ENCODE measurements at places on chromosomes 2 and 18.

- no peaks in the 10 kb centered on the region for H3K4me1 ChIP-seq
- no peak for DNase-seq
- no peak overlapping the region for H3K27ac ChIP-seq
- H3K36me3 ChIP-seq, result no peaks in the 10 kb centered on the region
These were observed 87.7 kb downstream of the RAPGEF4 start for GRCh38 chr2:172823261-172823850.

- H3K36me3 ChIP-seq, result peaks cover 42% of the 10 kb centered on the region
- H3K27ac ChIP-seq, result no peak overlapping the region
- H3K4me3 ChIP-seq, result no peak overlapping the region
- H3K27me3 ChIP-seq, result no peaks in the 10 kb centered on the region
- H3K4me1 ChIP-seq, result peaks cover 18% of the 10 kb centered on the region
- DNase-seq, result peak; percentile 53
These were observed 20.6 kb downstream of the HTR2B start for GRCh38 chr2:231104115-231104713.

GRCh38 chr18:35973650-35974049 lies 1.2 kb downstream of the RMP24 start:
- peaks cover 36% of the 10 kb centered on the region for H3K36me3 ChIP-seq
- H3K4me1 ChIP-seq, result peaks cover 51% of the 10 kb centered on the region
- H3K27me3 ChIP-seq, result no peaks in the 10 kb centered on the region
- DNase-seq, result no peak
- H3K27ac ChIP-seq, result peak overlapping the region; percentile 83
- H3K4me3 ChIP-seq, result peak overlapping the region; percentile 99

DNA sequence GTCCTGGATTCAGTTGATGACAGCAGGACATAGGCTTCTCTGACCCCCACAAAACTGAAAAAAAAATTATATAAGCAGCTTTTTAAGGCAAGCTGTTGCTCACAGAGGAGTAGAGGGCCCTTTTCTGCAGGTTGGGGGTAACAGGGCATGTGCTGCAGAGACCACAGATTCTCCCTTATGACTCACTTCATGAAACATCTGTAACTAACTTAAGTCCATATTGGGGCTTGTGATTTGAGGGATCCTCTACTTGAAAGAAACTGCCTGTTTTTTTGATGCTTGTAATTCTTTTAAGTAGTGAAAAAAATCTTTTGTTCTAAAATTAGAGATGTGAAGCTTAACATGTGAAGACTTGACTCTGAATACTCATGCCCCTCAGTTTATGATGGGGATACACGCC lies 33.4 kb downstream of the XRCC5 start:
- no peak for DNase-seq
- H3K36me3 ChIP-seq, result peaks cover 56% of the 10 kb centered on the region
- no peaks in the 10 kb centered on the region for H3K27me3 ChIP-seq
- H3K27ac ChIP-seq, result peak overlapping the region; percentile 24
- H3K4me1 ChIP-seq, result peaks cover 37% of the 10 kb centered on the region
- no peak overlapping the region for H3K4me3 ChIP-seq

DNA sequence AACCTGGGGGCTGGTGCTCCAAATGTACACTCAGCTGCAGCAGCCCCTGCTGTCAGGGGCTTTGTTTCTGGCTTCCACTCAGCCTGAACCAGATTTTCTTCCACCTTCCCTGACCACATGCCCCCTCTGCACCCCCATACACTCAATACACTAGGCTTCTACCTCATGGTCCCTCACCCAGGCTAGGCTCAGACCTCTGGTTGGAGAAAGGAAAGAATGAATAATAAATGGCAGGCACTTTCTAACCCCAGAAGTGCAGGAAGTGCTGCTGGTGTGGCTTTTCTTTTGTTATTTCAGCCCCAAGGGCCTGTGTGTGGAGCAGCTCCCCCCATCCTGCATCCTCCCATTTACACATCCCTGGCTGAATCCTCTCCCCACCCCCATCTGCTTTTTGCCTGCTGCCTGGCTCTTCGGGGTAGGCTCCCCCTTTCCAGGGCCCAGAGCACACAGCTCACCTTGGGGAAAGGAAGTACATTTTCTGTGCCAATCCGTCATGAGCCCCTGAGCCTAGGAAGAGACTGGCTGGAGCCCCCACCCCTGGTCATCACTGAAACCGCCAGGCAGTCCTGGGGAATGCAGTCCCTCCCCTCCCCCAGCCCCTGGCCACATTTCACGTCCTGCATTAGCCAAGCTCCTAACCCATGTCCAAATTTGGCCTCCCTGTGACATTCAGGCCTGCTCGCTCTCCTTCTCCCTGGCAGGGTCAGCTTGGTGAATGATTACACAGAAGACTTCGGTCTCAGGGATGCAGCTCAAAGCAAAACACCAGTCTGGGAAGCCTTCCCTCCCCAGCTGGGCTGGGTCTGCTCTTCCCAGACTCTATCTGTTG lies 2.6 kb downstream of the DYSF start:
- no peak overlapping the region for H3K27ac ChIP-seq
- no peak overlapping the region for H3K4me3 ChIP-seq
- H3K4me1 ChIP-seq, result peaks cover 20% of the 10 kb centered on the region
- H3K27me3 ChIP-seq, result peaks cover 38% of the 10 kb centered on the region
- DNase-seq, result no peak
- no peaks in the 10 kb centered on the region for H3K36me3 ChIP-seq

GRCh38 chr2:240523451-240524281 lies 34.1 kb downstream of the ANKMY1 start:
- no peak overlapping the region for H3K4me3 ChIP-seq
- no peaks in the 10 kb centered on the region for H3K4me1 ChIP-seq
- DNase-seq, result no peak

DNA sequence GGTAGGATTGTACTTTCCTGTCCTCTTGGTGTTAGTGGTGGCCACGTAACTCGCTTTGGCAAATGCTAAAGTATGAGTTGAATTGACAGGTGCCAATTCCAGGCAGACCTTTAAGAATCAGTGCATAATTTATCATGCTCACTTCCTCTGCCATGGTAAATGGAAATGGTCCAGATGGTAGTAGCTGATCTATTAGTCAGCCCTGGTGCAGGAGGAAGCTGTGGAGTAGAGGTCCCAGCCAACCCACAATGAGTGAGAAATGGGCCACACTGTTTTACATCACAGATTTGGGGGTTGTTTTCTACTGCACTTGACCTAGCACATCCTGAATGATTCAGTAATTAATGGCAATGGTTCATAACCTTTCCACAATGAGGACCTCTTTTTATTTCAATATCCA lies 104.4 kb downstream of the RGPD3 start:
- peaks cover 5% of the 10 kb centered on the region for H3K27me3 ChIP-seq
- peaks cover 12% of the 10 kb centered on the region for H3K4me1 ChIP-seq
- H3K27ac ChIP-seq, result peak overlapping the region; percentile 29

- no peak overlapping the region for H3K4me3 ChIP-seq
- DNase-seq, result no peak
- no peaks in the 10 kb centered on the region for H3K4me1 ChIP-seq
- no peaks in the 10 kb centered on the region for H3K36me3 ChIP-seq
These were observed 604.2 kb downstream of the GALR1 start for GRCh38 chr18:77853859-77854258.

DNA sequence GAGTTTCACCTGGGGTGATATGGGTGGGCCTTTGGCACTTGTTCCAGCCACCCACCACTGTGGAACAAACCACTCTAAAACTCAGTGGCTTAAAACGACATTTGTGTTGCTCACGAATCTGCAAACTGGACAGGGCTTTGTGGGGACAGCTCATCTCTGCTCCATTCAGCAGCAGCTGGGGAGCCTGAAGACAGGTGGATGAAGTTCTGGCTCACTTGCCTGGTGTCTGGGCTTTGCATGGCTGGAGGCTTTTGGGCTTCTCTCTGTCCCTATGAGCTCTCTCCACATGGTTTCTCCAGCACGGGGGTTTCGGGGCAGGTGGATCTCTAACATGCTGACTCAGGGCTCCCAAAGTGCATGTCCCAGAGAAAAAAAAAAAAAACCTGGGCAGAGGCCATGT lies 93.0 kb upstream of the GLI2 start:
- H3K4me3 ChIP-seq, result no peak overlapping the region
- no peaks in the 10 kb centered on the region for H3K36me3 ChIP-seq
- no peak for DNase-seq
- no peaks in the 10 kb centered on the region for H3K4me1 ChIP-seq

GRCh38 chr2:240336820-240337427 lies 98.5 kb upstream of the GPC1 start:
- H3K36me3 ChIP-seq, result no peaks in the 10 kb centered on the region
- no peaks in the 10 kb centered on the region for H3K4me1 ChIP-seq
- H3K27ac ChIP-seq, result no peak overlapping the region
- no peak overlapping the region for H3K4me3 ChIP-seq
- no peak for DNase-seq

GRCh38 chr2:78024996-78025395 lies 502.8 kb upstream of the LRRTM4 start:
- no peak for DNase-seq
- H3K4me3 ChIP-seq, result no peak overlapping the region
- no peaks in the 10 kb centered on the region for H3K4me1 ChIP-seq
- H3K27ac ChIP-seq, result no peak overlapping the region

DNA sequence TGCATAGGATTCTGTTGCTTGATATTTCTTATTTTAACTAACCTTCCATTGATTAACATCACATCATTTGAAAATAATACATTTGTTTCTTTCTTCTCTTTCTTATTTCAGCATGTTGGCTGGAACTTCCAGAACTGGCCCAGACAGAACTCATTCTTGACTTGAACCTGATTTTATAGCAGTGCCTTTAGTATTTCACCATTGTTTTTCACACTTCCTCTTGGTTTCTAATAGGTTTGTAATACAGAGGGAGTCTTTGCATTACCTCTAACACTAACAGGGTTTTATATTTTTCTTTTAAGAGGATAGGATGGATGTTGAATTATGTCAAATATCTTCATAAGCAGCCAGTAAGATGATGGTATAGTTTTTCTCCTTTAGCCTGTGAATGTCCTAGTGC lies 39.2 kb downstream of the SEMA4F start:
- no peaks in the 10 kb centered on the region for H3K27me3 ChIP-seq
- H3K27ac ChIP-seq, result no peak overlapping the region
- H3K36me3 ChIP-seq, result no peaks in the 10 kb centered on the region
- DNase-seq, result no peak
- no peaks in the 10 kb centered on the region for H3K4me1 ChIP-seq

DNA sequence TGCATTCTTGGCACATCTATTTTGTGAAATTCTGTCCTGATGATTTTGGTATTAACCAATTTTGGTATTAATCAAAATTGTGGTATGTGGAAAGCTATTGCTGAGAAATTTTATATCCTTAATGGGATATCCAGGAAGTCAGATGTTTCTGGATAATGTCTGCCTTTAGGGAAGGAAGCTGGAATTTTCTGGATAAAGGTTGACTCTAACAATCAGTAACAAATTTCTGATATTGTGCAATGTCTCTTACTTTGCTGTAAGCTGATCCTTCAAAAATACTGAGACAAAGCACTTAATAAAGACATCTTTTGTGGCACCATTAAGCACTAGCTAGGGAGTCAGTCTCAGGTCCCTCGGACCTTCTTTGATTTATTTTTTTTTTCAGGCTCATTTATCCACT lies 100.8 kb upstream of the UGP2 start:
- peaks cover 18% of the 10 kb centered on the region for H3K4me1 ChIP-seq
- DNase-seq, result no peak
- no peak overlapping the region for H3K27ac ChIP-seq
- H3K4me3 ChIP-seq, result no peak overlapping the region
- no peaks in the 10 kb centered on the region for H3K27me3 ChIP-seq

GRCh38 chr18:1020731-1021344 lies 116.2 kb downstream of the ADCYAP1 start:
- no peaks in the 10 kb centered on the region for H3K4me1 ChIP-seq
- no peaks in the 10 kb centered on the region for H3K36me3 ChIP-seq
- H3K4me3 ChIP-seq, result no peak overlapping the region
- peaks cover 4% of the 10 kb centered on the region for H3K27me3 ChIP-seq

DNA sequence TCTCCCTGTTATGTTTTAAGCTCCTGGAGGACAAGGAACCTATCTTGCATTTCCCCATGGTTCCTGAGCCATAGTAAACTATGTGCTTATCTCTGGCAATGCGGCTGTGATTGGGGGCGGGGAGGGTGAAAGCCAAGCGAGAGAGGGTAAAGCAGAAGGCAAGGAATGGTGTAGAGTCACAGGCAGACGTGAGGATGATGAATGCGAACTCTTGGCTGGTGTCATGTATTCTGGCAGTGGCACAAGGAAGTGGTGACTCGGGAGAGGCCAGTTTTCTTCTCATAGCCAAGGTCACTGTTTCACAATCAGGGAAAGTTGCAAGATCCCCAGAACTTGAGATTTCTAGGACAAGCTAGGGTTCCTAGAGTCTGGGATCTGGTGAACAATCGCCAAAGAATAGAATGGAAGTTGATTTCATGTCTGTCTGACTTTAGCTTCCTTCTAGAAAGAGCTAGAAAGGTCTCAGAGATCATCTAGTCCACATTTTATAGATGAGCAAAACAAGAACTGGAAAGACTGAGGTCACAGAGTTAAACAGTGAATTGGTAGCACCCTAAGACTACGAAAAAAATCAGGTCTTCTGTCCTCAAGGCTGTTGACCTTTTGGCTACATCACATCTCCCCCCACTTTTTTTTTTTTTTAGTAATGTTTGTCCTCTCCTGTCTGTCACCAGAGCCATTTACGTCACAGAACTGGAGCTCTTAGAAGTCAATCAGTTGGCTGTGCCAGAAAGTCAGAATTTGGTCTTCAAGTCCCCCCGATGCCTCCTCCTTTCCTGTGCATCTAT lies 137.0 kb downstream of the BCL11A start:
- H3K4me1 ChIP-seq, result peaks cover 8% of the 10 kb centered on the region
- no peaks in the 10 kb centered on the region for H3K36me3 ChIP-seq
- H3K27ac ChIP-seq, result no peak overlapping the region
- no peak overlapping the region for H3K4me3 ChIP-seq
- DNase-seq, result no peak
- peaks cover 2% of the 10 kb centered on the region for H3K27me3 ChIP-seq

- no peak overlapping the region for H3K4me3 ChIP-seq
- H3K4me1 ChIP-seq, result no peaks in the 10 kb centered on the region
- H3K27me3 ChIP-seq, result no peaks in the 10 kb centered on the region
These were observed 130.4 kb upstream of the ZFP36L2 start for GRCh38 chr2:43356774-43357173.

- no peaks in the 10 kb centered on the region for H3K27me3 ChIP-seq
- DNase-seq, result no peak
- no peak overlapping the region for H3K27ac ChIP-seq
- peaks cover 3% of the 10 kb centered on the region for H3K4me1 ChIP-seq
- H3K4me3 ChIP-seq, result no peak overlapping the region
These were observed 12.4 kb upstream of the INO80C start for GRCh38 chr18:35510076-35510651.

GRCh38 chr2:2083113-2083758 lies 247.8 kb downstream of the MYT1L start:
- no peaks in the 10 kb centered on the region for H3K4me1 ChIP-seq
- H3K27ac ChIP-seq, result no peak overlapping the region
- DNase-seq, result no peak
- no peaks in the 10 kb centered on the region for H3K36me3 ChIP-seq

GRCh38 chr2:8171608-8172007 lies 510.2 kb upstream of the ID2 start:
- H3K36me3 ChIP-seq, result peaks cover 4% of the 10 kb centered on the region
- peaks cover 2% of the 10 kb centered on the region for H3K27me3 ChIP-seq
- DNase-seq, result no peak
- H3K27ac ChIP-seq, result no peak overlapping the region
- H3K4me3 ChIP-seq, result no peak overlapping the region

- DNase-seq, result no peak
- no peak overlapping the region for H3K27ac ChIP-seq
- peaks cover 9% of the 10 kb centered on the region for H3K27me3 ChIP-seq
- H3K4me1 ChIP-seq, result no peaks in the 10 kb centered on the region
- H3K36me3 ChIP-seq, result no peaks in the 10 kb centered on the region
These were observed 74.7 kb upstream of the TEX51 start for GRCh38 chr2:126823951-126824350.

- H3K4me3 ChIP-seq, result no peak overlapping the region
- H3K27me3 ChIP-seq, result no peaks in the 10 kb centered on the region
- H3K36me3 ChIP-seq, result peaks cover 45% of the 10 kb centered on the region
These were observed 48.8 kb downstream of the FEZ2 start for GRCh38 chr2:36549165-36549574.

Measured in activated naive CD8-positive, alpha-beta T cell treated with anti-CD3 and anti-CD28 coated beads, Interleukin-2, amount 50 U/mL, for 24 hours (primary cell).